Astrocyte (in vitro differentiated cells and primary cell): ENCODE measurements at places on chromosomes 1 and 21. TPM values are rescaled to one million over a fixed set of nuclear protein-coding genes. Genes with fewer than 3 reads are reported as not detected.

HSD3B2 gene
- total RNA-seq = not detected in 2 replicates

ZNF281 gene
- total RNA-seq = 36.2 and 39.3 TPM in 2 replicates

NVL gene
- total RNA-seq = 30.6 and 36.2 TPM in 2 replicates

OPRD1 gene
- total RNA-seq = 0.79 and 1.2 TPM in 2 replicates

CFAP74 gene
- not detected in 2 replicates for total RNA-seq

FCGR3B gene
- not detected in 2 replicates for total RNA-seq

TRIM46 gene
- 13.2 and 13.6 TPM in 2 replicates for total RNA-seq

RGS13 gene
- not detected in 2 replicates for total RNA-seq

DNA sequence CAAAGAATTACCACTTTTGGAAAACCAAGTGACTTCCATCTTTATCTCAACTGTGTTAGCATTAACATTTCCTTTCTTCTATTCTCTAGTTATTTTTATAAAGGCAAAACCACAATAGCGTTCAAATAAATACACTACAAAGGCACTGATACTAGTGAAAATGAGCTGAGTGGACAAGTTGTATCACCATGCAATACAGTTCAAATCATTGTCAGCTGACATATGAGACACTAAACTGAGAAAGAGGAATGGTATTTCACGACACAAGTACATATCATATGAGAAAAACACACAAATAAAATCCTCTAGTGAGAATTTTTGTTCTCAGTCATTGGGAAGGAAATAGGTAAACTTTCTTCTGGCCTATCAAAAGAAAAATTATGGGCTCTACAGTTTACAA, 26.2 kb downstream of the ENAH start:
- no peak overlapping the region for H3K4me3 ChIP-seq
- H3K4me1 ChIP-seq = peaks cover 14% of the 10 kb centered on the region
- DNase-seq = peak; percentile 58

GRCh38 chr1:198936371-198937083, 297.7 kb downstream of the PTPRC start:
- no peaks in the 10 kb centered on the region for H3K36me3 ChIP-seq
- peak overlapping the region; percentile 98 for H3K4me3 ChIP-seq
- peak; percentile 22 for DNase-seq
- peaks cover 10% of the 10 kb centered on the region for H3K4me1 ChIP-seq
- no peaks in the 10 kb centered on the region for H3K27me3 ChIP-seq
- peak overlapping the region; percentile 96 for H3K27ac ChIP-seq

GRCh38 chr21:29148530-29148929, 18.1 kb downstream of the MAP3K7CL start:
- peak overlapping the region; percentile 14 for H3K27ac ChIP-seq
- peak; percentile 87 for DNase-seq
- H3K36me3 ChIP-seq = peaks cover 10% of the 10 kb centered on the region
- no peak overlapping the region for H3K4me3 ChIP-seq
- peaks cover 50% of the 10 kb centered on the region for H3K4me1 ChIP-seq

- peak overlapping the region; percentile 29 for H3K27ac ChIP-seq
- DNase-seq = peak; percentile 69
- peaks cover 10% of the 10 kb centered on the region for H3K4me1 ChIP-seq
- H3K36me3 ChIP-seq = no peaks in the 10 kb centered on the region
- no peak overlapping the region for H3K4me3 ChIP-seq
Observed at GRCh38 chr1:182968151-182968741, 15.3 kb upstream of the SHCBP1L start.

- no peaks in the 10 kb centered on the region for H3K36me3 ChIP-seq
- no peak overlapping the region for H3K4me3 ChIP-seq
- peak; percentile 60 for DNase-seq
- H3K4me1 ChIP-seq = no peaks in the 10 kb centered on the region
- no peaks in the 10 kb centered on the region for H3K27me3 ChIP-seq
Observed at GRCh38 chr21:41442481-41443186, 16.6 kb downstream of the MX1 start.

DNA sequence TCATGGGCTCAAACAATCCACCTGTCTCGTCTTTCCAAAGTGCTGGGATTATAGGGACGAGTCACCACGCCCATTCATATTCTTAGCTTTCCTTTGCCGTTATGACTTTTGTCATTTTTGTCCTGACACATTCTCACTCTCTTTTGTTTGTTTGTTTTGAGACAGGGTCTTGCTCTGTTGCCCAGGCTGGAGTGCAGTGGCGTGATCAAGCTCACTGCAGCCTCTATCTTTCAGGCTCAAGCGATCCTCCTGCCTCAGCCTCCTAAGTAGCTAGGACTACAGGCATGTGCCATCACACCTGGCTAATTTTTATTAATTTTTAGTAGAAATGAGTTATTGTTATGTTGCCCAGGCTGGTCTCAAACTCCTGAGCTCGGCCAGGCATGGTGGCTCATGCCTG, 11.8 kb upstream of the MED18 start:
- no peak overlapping the region for H3K4me3 ChIP-seq
- H3K27ac ChIP-seq = no peak overlapping the region
- no peaks in the 10 kb centered on the region for H3K4me1 ChIP-seq
- H3K27me3 ChIP-seq = no peaks in the 10 kb centered on the region

DNA sequence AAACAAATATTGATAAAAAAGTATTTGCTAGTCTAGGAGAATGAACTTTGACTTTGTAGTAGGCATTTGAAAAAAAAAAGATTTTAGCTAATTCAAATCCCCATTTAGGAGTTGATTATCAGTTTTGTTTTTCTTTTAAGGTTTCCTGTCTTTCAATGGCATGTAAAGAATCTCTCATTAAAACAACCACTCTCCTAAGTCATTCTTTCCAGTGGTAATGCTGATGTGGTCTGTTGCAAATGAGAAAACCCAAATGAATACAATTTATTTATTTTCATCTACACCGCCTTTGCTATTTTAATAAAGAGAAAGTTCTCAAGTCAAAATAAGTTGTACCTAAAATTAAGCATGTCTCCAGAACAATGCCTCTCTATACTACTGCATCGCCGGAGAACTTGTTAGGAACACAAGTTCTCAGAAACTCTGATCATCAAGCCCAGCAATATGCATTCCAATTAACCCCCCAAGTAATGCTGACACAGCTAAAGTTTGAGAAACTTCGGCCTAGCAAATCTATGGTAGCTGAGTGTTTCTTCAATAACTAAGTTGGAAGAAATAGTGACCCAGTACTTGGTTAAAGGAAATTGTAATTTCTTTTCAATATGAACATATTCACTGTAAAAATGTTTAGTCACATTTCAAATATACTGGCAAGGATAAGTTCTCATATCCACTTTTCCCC, 255.1 kb downstream of the PTPRC start:
- peak overlapping the region; percentile 12 for H3K27ac ChIP-seq
- H3K4me3 ChIP-seq = no peak overlapping the region
- DNase-seq = peak; percentile 68
- H3K4me1 ChIP-seq = peaks cover 36% of the 10 kb centered on the region
- H3K36me3 ChIP-seq = peaks cover 31% of the 10 kb centered on the region

- peaks cover 18% of the 10 kb centered on the region for H3K4me1 ChIP-seq
- H3K27ac ChIP-seq = no peak overlapping the region
- DNase-seq = no peak
Observed at GRCh38 chr1:152044386-152044785, 7.6 kb upstream of the S100A11 start.

DNA sequence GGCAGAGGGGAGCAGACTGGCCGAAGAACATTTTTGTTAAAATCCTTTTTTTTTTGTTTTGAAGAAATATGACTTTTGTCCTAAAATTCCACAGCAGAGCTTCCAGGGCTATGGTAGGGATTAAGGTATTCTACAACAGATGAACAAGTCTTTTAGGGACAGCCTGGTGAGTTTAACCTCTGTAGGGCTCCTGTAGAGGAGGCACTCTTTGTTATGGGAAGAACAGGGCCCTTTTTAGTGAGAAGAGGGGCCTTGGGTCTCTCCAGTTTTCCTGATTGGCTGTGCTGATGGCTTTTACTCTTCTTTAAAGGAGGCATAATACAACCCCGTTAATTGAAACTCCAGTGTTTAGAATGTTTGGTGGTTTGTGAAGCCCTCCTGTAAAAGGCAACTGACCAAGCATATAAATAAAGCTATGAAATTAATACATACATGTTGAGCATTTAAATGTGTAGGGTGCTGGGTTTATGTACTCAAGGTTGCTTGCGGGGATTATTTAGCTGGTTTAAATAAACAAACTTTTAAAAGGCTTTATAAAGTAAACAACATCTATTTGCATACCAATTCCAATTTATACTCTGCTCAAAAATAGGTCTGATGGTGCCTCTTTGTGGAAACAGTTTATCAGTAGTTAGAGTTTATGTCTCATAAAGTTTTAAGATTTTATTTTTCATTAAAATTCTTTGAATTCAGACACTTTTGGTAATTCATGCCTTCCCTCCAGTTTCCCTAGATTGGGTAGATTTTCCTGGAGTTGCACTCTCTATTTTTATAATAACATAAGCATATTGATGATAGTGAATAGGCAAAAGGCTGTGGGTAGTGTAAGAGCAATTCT, 46.5 kb downstream of the PBX1 start:
- no peaks in the 10 kb centered on the region for H3K36me3 ChIP-seq
- no peak for DNase-seq
- H3K4me1 ChIP-seq = peaks cover 24% of the 10 kb centered on the region
- H3K27ac ChIP-seq = no peak overlapping the region
- H3K27me3 ChIP-seq = no peaks in the 10 kb centered on the region

DNA sequence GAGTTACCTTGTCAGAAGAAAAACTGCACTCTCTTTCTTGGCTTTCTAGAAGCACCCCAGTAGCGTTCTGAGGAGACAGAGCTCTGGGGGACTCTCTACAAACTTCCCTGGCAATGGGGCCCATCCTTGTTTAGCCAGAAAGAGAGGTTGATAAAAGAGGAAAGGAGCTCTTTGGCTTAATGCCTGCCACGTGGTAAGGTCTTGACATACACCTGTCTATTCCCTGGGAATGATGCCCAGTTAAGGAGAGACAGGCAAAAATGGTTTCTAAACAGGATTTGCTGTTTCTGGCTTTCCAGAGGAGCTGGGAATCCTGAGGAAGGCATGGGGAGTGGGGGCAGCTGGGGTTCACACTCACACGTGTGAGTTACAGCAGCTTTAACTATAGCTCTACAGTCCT, 30.2 kb upstream of the IL20 start:
- peaks cover 14% of the 10 kb centered on the region for H3K4me1 ChIP-seq
- no peak for DNase-seq
- H3K4me3 ChIP-seq = no peak overlapping the region

- DNase-seq = no peak
- no peak overlapping the region for H3K4me3 ChIP-seq
- no peaks in the 10 kb centered on the region for H3K27me3 ChIP-seq
Observed at GRCh38 chr21:19468991-19469715, 1065.6 kb upstream of the TMPRSS15 start.

- peaks cover 16% of the 10 kb centered on the region for H3K4me1 ChIP-seq
- no peaks in the 10 kb centered on the region for H3K36me3 ChIP-seq
- H3K4me3 ChIP-seq = no peak overlapping the region
- H3K27ac ChIP-seq = no peak overlapping the region
- no peaks in the 10 kb centered on the region for H3K27me3 ChIP-seq
Observed at GRCh38 chr1:116931016-116931918, 21.6 kb downstream of the PTGFRN start.

- DNase-seq = peak; percentile 91
- H3K36me3 ChIP-seq = peaks cover 18% of the 10 kb centered on the region
- H3K4me3 ChIP-seq = no peak overlapping the region
- H3K27me3 ChIP-seq = no peaks in the 10 kb centered on the region
- H3K27ac ChIP-seq = peak overlapping the region; percentile 76
Observed at GRCh38 chr1:206430031-206430983, 40.0 kb upstream of the IKBKE start.
